ENCODE measurements at places on chromosomes 5 and 9. TPM values are rescaled to one million over a fixed set of nuclear protein-coding genes. Genes with fewer than 3 reads are reported as not detected.

The TDRD7 gene
- total RNA-seq: 3.7 TPM

The SCGB3A2 gene
- total RNA-seq: not detected

The TTC33 gene
- total RNA-seq: 21.5 TPM

The ATP10B gene
- total RNA-seq: not detected

The C9orf40 gene
- 20.9 TPM for total RNA-seq

Measured in activated CD8-positive, alpha-beta T cell treated with anti-CD3 and anti-CD28 coated beads for 36 hours (primary cell).